AG08396 (cell line): ENCODE measurements at places on chromosomes 2 and 18.
A peak's percentile ranks its signal among the peaks of the same experiment; 100 is the strongest.

- peak; percentile 45 for DNase-seq
Measured at GRCh38 chr2:54560146-54560881, 104.2 kb downstream of the SPTBN1 start.

DNA sequence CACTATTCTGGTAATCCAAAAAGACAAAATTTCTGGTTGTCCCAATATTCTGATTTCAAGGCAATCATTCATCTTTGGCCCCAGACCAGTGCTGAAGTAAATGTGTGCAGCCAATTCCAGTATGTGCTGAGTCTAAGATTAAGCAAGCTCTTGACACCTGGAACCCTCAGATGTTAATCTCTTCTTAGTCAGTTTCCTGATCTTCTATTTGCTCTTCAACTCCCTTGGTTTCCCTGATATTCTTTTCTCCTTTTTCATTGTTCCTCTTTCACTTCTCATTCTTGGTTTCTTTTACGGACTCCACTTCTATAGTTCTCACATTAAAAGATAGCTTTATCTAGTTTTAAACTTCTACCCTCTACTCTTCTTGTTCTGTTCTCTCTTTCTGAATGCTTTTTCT lies 445.7 kb upstream of the FANCL start:
- no peak for DNase-seq

DNA sequence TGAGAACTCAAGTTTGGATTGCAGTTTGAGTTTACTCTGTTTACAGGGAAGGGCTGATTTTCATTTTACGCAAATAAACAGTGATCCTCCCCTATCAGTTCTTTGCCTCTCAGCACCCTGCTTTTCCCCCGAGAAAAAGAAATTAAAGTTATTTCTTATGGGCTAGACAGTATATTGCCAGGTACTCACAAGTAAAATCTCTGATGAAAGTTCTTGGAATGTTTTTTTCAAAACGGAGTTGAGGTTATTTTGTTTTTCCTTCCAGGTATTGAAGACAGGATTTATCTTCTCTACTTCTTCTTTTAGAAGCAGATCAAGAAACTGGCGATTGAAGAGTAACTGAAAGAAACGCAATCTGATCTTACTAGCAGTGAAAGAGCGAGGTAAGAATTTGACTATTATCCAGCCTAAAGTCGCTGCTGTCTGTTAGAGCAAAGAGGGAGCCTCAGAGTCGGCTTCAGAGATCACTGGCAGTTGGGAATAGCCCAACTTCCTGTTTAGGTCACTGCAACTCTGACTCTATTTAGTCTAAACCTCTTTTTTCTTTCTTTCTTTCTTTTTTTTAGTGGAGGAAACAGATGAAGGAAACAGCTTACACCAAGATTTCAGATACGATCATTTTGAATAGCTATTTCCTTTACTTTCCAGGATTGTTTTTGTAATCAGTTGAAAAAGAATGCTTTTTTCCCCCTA lies at the start of gene TFPI:
TFPI (minus strand) TSS at position 425 of the 693 bp plus-strand sequence. CDS start 50,667 bp downstream, outside the sequence.
- DNase-seq, result peak; percentile 66

DNA sequence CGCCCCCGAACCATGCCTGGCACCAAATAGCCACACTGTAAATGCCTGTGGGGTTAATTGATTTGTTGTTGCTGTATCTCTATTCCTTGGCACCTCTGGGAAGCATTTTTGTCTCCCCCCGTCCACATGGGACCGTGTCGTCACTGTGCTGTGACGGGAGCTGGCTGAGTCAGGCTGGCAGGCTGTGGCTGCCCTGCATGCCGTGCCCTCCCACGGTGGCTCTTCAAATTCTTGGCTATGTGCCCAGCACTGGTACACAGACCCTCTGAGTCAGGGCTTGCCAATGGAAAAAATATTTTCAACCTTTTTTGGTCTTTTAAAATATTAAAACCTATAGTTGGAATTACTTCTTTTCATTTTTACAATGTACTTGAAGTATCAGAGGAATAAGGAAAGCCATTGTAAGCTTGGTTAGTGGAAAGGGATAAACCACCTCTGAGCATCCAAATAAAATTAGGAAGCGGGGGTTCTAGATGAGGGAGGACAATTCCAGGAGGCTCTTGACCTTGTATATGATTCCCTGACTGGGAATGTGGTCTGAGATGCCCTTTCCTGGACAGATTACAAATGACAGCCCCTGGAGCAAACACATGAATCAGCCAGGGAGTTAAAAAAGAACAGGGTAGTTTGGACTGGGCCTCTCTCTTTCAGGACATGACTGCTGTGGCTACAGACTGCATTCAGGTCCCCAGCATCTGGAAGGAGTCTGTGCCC lies 59.4 kb downstream of the DGKD start:
- no peak for DNase-seq

- no peak for DNase-seq
Measured at GRCh38 chr2:201260302-201260800, at the start of gene CASP8. CASP8 (plus strand) TSS chr2:201260536; CDS start chr2:201266487, 5,951 bp downstream.

DNA sequence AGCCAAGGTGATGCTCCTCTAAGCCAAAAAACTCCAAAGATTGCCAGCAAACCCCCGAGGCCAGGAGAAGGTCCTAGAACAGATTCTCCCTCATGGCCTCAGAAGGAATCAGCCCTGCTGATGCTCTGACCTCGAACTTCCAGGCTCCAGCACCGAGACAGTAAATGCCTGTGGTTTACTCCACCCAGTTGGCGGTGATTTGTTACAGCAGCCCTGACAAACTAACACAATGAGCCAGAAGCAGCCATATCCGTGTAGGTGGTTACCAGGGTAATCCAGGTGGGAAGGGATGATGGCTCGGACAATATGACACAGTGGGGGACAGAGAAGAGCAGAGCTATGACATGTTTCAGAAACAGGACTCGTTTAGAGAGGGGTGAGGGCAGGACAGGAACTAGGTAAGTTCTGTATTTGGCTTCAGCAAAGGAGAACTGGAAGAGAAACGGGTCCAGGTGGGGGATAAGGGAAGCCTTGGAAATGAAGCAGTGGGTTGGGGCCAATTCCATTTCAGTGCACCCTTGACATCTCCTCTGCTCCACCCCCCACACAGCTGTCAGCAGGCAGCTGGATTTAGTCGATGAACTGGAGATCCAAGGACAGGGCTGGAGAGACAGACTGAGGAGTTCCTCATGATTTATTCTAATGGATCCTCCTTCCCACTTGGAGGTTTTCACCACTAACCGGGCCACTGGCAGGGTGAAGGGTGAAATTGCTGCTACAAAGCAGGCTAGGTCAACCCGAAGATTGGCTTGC lies 179.7 kb upstream of the SH3BP4 start:
- no peak for DNase-seq

GRCh38 chr2:238158509-238159070 lies at the start of gene ERFE:
ERFE (plus strand) TSS chr2:238158970; CDS start chr2:238159008, 38 bp downstream.
- peak; percentile 88 for DNase-seq

DNA sequence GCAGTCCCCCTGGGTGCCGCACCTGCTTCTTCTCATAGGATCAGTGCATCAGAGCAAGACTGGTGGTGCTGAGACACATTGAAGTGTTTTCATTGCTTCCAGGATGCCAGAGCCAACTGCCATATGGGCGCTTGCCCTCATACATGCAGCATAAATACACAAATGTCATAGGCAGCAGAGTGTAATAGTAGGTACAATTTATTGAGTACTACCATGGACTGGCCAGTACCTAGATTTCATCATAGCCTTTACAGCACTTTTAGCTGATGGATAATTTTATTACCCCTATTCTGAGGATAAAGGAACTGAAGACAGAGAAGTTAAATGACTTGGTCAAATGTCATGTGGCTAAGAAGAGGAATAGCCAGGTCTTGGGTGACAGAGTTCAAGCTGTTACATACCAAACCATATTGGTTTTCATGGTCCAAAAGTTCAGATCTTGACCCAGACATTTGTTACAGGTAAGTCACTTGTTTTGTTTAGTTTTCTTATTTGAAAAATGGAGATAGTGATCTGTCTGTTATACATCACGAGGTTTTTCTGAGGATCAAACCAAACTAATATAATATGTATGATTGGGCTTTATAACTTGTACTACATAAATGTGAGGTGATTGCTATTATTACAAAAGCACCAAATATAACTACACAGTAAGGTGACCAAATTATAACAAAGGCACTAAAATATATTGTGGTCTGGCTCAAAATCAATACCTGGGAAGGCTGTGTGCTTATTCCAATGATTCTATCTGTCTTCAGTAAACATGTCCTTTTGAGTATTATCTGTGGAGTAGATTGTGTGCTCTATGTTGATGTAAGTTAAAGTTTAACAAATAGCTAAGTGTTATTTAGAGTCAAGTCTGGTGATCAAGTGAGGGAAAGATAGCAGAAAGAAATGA lies 151.9 kb upstream of the CYRIA start:
- no peak for DNase-seq

GRCh38 chr2:43165378-43166069 lies 60.9 kb downstream of the ZFP36L2 start:
- no peak for DNase-seq

DNA sequence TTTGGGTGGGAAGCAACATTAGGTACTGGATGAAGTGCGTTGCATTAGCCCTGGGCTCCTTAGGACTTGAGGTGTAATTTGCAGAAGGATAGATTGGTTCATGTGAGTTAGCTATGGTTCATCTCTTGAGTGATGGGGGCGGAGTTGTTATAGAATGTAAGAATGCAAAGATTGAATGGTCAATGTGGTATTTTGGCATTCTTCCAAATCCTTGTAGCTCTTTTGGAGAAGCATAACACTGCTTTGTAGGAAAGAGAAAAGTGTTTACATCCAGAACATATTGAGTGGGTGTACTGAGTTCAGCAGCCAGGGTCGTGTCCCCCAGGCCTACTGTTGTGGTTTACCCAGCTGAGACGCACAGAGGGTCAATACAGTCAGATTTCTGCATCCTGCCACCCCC lies 173.5 kb downstream of the FMNL2 start:
- DNase-seq, result no peak

DNA sequence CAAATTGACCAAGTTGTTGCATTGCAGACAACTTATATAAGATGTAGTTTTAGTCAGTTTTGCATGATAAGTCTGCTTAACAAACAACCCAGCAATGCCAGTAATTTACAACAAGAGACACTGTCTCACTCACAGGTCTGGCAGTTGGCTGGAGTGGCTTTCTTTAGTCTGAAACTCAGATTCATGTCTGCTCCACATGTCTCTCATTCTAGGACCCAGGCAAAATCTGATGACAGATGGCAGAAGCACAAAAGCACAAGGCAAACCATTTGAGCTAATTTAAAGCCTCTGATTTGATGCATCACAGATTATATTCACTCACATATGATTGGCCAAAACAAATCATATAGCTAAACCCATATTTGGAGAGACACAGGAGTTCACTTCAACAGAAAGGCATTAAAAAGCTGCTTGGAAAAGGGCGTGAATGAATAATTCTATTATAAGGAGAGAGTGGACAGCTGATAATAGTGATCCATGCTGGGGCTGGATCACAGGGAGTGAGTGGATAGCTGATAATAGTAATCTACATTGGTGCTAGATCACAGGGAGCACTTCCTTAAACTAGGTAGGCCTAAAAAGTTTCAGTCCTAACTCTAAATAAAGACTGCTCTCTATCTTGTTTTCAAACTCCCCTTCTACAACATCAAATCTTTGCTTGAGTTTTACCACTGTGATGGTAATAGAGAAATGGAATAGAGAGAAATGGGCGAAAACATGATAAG lies 593.2 kb upstream of the ZNF804A start:
- no peak for DNase-seq

DNA sequence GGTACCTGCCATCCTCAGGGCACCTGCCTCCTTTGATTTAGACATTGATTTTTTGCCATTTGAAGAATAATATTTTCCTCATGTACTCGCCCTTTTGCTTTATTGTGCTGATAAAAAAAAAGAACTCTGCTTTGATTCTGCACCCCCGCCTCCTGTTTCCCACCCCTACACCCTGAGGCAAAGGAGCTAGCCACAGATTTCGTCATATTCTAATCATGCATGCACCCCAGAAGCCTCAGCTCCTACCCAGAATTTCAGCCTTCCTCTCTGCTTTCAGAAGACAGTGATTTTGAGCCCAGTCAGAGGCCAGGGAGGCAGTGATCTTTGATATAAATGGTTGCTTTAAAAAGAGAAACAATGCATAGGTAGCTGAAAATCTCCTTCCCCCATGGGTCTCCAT lies 329.0 kb downstream of the PTPRM start:
- DNase-seq, result no peak

DNA sequence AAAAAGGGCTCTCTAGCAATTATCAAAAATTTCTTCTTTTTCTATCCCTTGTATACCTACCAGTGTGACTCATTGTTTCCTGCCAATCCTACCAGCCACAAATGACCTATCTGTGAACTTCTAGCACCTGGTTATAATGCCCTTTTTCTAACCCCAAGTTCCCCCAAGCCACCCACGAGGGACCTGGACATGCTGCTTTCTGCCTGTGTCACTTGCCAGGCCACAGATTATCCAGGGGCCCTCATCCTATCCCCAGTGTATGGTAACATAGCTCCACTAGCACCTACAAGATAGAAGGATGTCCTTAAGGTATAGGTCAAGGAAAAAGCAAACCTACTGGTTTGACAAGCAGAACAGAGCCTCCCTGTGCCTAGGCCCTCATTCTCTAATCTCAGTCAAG lies 26.8 kb downstream of the AAK1 start:
- no peak for DNase-seq

DNA sequence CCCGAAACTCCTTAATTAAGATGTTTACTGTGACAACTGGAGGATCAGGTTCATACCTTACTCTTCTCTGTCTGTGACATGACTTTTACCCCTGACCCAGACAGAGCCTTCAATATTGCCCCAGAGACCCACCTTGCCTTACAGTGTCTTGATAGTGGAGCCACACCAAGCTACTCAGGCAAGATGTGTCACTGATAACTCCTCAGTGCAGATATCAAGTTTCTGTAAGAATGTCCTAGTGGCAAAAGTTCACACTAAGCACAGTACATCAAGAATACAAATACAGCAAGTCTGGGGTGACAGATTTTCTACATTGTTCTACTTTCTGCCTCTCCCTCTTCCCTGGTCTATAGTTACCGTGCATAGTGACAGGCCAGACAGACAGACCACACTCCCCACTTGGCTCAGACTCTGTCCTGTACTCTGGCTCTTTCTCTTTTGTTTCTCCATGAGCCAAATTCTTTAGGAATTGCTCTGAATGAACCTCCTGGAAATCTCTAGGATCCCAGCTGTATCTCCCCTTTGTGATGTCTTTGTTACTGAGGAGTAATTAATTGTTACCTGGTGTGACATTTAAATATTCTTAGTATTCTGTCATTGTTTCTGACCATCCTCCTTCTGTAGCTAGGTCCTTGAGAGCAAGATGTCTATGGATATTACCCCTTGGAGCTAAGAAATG lies 24.1 kb upstream of the APOB start:
- no peak for DNase-seq

GRCh38 chr2:209334188-209335017 lies 89.4 kb upstream of the MAP2 start:
- DNase-seq, result peak; percentile 48

DNA sequence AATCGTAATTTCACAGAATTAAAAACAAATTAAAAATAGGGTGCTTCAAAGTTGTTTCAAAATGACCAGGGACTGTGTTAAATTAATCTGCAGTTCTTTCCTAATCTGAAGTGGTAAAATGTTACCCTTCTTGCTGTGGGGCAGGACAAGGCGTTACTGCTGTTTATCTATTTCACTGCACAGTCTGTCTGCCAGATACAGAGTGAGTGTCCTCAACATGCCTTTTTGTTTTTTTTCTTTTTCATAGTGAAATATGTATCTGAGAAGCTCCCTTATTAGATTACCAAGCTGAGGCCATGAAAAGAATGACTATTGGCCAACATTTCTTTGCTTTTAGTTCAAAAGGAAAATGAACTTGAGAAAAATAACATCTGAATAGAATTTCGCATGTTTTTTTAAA lies 38.0 kb downstream of the KCTD1 start:
- DNase-seq, result no peak

GRCh38 chr18:58087928-58088690 lies 44.1 kb downstream of the NEDD4L start:
- DNase-seq, result no peak

GRCh38 chr2:97950329-97951154 lies 45.2 kb downstream of the TMEM131 start:
- peak; percentile 58 for DNase-seq

GRCh38 chr2:62089658-62090057 lies 106.3 kb upstream of the B3GNT2 start:
- DNase-seq, result no peak
